ENCODE measurements at places on chromosomes 5 and 9.

DNA sequence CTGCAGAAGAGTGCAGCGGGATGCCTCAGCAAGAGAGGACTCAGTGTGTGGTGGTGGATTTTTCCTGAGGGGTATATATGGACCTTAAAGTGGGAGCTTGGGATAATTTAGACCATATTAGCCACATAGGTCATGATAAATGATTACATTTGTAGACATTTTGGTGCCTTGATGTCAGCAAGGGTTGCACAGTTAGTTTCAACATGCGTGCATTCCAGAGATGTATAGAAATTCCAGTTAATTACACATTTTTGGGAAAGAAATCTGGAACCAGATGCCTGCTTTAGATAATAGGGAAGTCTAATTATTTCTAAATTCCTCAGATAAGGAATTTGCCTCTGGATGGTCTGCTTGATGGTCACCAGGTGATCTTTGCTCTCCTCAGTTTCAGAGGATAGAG is 440.6 kb upstream of the PAPPA start:
- no peak for DNase-seq

GRCh38 chr5:68288707-68289134 is 73.2 kb downstream of the PIK3R1 start:
- peak; percentile 26 for DNase-seq

DNA sequence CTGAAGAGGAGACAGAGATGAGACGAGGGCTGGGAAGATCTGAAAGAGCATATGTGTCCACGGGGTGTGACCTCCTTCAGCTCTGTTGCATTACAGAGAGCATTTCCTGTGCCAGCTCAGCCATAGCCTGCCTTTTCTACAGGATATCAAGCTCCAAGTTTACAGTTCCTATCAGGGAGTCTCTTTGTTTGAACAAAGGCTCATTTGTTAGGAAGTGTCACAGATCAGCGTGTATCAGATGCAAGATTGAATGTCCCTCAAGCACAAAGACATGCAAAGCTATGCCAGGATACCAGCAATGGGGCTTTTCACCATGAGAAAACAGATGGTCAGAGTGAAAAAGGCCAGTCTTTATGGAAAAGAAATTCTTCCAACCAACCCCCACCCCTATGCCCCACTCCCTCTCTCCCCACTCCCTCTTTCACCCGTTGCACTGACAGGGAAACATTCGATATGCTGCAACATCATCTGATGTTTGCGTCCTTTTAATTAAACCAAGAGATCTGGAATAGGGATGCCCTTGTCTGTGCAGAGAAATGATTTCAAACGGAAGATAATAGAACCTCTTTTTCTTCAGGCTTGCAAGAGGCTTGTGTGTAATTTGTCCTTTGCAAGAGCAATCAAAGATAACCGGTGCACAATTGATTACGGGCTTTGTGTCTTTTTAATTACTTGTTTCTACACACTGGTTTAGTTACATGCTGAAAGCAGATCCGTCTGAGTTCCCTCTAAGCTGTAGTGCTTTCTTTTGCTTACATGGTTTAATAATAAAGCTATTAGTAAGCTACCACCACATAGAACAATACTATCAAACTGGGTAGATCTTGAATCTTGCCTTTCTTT is 263.1 kb upstream of the RGMB start:
- DNase-seq: no peak

- DNase-seq: no peak
Observed at GRCh38 chr5:143699121-143699520, 112.8 kb upstream of the HMHB1 start.

- no peak for DNase-seq
Observed at GRCh38 chr5:32505756-32506155, 61.2 kb upstream of the ZFR start.

DNA sequence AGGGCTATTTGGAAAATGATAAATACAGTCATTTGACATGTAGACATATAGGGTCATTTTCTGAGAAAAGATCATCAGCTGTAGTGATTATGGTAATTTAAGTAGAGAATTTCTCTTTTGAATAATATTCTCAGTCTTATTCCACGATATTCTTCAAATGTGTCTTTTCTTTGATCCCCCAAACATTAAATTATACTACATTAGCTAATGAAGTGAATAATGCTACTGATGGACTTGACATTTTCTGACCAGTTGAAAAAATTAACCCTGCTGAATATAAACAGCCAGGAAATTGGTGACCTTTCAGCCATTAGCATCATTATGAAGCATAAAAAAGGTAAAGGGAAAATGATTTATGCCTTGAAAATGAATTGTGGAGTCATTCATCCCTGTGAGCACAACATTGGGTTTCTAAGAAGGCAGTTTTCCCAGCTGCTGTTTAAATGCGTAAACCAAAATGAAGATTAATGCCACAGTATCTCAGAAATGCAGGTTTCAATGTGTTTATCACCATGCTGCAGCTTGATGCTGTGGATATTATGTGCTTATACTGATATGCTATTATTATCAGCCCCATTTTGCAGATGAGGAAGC is 489.1 kb downstream of the KCTD16 start:
- DNase-seq: no peak

DNA sequence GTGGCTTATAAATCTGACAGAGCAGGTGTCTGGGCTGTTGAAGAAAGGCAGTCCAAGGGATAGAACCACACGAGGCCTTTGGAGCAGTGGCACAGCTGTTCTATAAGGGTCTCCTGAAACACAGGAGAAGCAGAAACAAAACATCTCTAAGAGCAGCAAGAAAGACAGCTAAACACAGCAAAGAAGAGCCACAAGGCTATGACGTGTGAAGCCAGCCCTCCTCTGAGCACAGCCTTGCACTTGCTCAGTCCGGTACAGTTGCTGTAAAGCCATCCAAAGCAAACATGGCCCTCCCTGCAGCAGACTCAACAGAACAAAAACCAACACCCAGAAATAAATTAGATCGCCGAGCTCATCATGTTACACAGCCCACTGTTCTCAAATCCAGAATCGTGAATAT is 2.6 kb upstream of the GZMK start:
- peak; percentile 35 for DNase-seq

GRCh38 chr9:5958273-5958672 is 57.2 kb downstream of the RANBP6 start:
- no peak for DNase-seq

GRCh38 chr9:1207686-1208085 is 157.5 kb downstream of the DMRT2 start:
- DNase-seq: no peak

Data from D341Med (cell line).